ENCODE measurements at places on chromosomes 7 and 10. TPM values are rescaled to one million over a fixed set of nuclear protein-coding genes. Genes with fewer than 3 reads are reported as not detected.
A peak's percentile ranks its signal among the peaks of the same experiment; 100 is the strongest.

- DNase-seq = no peak
Measured at GRCh38 chr7:94397722-94398121, 3.0 kb downstream of the COL1A2 start.

DNA sequence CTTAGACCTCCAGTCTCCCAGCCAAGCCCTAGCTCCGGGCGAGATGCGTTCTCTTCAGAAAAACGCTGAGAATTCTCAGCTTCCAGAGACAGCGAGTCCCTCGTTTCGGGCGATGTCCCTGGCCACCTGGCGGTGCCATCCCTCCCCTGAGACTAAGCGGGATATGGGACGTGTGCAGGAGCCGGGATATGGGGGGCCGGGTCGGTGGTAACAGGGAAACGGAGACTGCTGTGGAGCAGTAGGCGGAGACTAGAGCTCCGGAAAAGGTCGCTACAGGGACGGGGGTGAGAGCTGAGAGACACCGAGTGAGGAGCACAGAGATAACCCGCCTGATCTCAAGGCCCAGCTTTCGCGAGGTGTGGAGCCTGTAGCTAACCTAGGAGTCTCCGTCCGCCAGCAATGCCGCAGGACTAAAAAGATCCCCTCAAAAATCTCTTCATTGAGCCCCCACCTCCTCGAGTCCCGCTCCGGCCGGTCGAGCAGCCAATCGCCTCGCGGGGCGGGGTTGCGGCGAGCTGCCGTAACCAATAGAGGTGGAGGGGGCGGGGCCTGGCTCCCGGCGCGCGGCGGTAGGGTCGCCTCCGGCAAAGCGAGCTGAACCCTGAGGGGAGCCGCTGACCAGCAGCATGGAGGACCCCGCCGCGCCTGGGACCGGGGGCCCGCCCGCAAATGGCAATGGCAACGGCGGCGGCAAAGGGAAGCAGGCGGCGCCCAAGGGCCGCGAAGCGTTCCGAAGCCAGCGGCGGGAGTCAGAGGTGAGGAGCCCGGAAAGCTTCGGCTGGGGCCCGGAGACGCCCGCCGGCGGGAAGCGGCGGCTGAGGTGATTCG, at the start of gene STRIP2:
TSS of gene STRIP2 (plus strand) at position 586 of the 828 bp plus-strand sequence. CDS start at position 627, 41 bp downstream.
- DNase-seq = peak; percentile 75

DNA sequence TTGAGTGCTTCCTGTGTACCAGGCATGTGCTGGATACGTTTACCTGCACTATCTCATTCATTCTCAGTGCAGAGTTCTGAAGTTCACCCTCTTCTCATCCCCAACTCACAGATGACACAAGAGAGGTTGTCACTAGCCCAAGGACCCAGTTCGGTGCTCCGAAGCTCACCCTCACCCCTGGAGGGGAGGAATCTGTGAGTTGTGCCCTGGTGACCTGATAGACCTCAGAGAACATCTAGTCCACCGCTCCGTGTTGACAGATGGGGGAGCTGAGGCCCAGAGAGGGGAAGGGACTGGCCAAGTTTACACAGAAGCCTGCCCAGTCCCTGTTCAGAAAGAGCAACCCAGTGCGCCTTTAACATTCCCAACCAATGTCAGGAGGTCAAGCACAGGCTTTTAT, 44.8 kb upstream of the EMX2 start:
- no peak for DNase-seq

MEOX2 gene
- total RNA-seq = not detected

PRKCQ gene
- total RNA-seq = 8.0 TPM

WIPF3 gene
- total RNA-seq = 0.41 TPM

COX19 gene
- total RNA-seq = 5.9 TPM

GIMAP2 gene
- 0.25 TPM for total RNA-seq

DNA sequence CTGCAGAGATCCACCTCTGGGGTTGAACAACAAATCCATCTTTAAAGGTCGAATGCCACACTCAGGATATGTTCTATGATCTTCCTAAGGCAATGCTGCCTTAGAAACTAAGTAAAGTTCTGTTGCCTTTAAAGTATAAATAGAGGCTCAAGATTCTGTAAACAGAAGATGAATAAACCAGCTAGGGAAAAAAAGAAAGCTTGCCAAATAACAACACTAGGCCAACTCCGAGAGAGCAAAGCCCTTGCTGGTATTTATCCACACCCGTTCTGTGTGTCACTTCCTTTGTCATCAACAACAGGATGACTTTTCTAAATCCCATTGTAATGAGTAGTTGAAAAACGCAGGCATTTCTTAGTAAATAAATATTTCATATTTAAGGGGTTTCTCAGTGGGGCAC, 330.0 kb upstream of the GLI3 start:
- DNase-seq = no peak

- DNase-seq = no peak
Measured at GRCh38 chr7:157054927-157055326, 44.5 kb upstream of the MNX1 start.

POLR1F gene
- 24.8 TPM for total RNA-seq

- DNase-seq = no peak
Measured at GRCh38 chr10:89363729-89364442, 14.0 kb upstream of the IFIT1B start.

DNA sequence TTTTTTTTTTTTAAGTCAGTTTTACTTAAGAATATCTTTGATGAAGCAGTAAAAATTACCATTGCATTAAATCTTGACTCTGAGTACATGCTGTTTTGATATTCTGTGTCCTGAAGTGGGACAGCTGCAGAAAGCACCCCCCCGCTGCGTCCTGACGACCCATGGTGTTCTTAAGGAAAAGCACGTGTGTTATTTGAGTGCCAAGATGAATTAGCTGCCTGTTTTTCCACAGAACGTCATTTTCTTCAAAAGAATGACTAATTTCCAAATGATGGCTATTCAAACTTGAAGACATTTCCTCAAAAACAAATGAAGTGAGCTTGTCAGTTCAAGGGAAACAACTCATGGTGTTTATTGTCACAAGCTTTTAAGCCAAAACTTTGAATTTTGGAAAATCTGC, 45.9 kb downstream of the CREM start:
- DNase-seq = no peak

- no peak for DNase-seq
Measured at GRCh38 chr10:15208221-15208620, 39.7 kb upstream of the NMT2 start.

GRCh38 chr7:111029141-111029572, 61.8 kb upstream of the LRRN3 start:
- no peak for DNase-seq

DNA sequence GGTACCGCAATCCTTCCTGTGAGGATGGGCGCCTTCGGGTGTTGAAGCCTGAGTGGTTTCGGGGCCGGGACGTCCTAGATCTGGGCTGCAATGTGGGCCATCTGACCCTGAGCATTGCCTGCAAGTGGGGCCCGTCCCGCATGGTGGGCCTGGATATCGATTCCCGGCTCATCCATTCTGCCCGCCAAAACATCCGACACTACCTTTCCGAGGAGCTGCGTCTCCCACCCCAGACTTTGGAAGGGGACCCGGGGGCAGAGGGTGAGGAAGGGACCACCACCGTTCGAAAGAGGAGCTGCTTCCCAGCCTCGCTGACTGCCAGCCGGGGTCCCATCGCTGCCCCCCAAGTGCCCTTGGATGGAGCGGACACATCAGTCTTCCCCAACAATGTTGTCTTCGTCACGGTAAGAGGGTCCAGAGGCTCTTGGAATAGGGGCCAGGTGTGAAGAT, 1.7 kb downstream of the MEPCE start:
- no peak for DNase-seq

DNA sequence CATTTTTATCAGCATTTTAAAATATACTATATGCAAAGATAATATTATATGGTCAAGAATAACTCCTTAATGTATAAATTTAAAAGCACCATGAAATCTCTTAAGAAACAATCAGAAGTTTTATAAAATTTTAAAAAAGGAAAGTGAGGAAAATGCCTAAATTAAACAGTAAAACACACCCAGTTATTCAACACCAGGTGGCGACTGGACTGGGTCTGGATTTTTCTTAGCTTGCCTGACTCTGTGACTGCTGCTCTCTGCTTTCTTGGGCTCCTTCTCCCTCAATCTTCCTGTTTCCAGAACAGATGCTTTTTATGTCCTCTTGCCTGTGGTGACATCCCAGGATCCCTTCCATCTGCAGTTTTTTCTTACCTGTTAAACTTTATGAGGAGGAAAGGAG, 200.3 kb downstream of the BICC1 start:
- DNase-seq = no peak

ADAM22 gene
- 0.21 TPM for total RNA-seq

DNA sequence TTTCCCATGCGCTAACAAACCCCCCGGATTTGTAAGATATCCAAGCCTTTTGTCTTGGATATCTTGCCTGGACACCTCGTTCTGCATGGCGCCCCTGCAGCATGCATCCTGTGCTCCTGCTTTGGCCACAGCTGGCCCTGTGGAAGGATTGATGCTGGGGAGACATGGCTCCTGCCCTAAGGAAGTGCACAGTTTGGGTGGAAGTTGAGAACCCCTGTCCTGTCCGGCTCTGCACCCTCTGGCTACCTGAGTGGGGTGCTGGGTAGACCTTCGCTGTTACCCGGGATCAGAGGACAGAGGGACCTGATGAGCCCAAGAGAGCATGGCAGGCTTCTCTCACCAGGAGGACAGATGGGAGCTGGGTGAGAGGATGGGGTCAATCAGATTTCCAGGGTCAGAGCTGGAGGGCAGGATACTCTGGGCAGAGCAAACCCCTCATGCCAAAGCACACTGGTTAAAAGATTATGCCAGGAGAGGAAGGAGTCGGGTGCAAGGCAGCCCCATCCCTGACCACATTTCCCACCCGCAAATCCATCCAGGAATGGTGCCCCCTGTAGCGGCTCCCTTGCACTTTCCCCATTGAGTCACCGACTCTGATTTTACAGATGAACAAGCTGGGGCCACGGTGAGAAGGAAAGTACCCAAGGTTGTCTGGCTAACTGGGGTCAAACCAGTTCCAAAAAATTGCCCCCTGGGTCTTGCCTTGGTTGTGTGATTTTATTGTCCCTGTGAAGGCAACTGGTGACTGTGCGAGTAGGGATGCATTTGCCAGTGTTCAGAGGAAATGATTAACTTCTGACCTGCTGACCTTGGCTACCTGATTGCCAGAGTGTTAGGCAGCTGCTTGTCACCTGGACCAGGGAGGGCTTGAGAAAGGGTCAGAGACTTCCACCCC, 290.1 kb upstream of the ZMIZ1 start:
- no peak for DNase-seq

Measured in foreskin keratinocyte (primary cell).